ENCODE measurements at places on chromosomes 1 and 21. TPM values are rescaled to one million over a fixed set of nuclear protein-coding genes. Genes with fewer than 3 reads are reported as not detected.

TNFRSF8 gene
- total RNA-seq, result not detected

ROR1 gene
- 2.8 TPM for total RNA-seq

S100A2 gene
- total RNA-seq, result 2.0 TPM

HES5 gene
- not detected for total RNA-seq

C1orf141 gene
- total RNA-seq, result not detected

ADORA1 gene
- total RNA-seq, result not detected

SASS6 gene
- total RNA-seq, result 5.2 TPM

TGFB2 gene
- 2.5 TPM for total RNA-seq

MIA3 gene
- total RNA-seq, result 41.7 TPM

S100A12 gene
- total RNA-seq, result not detected

NES gene
- total RNA-seq, result 360 TPM

GIPC2 gene
- total RNA-seq, result 3.6 TPM

NPPA gene
- not detected for total RNA-seq

DISC1 gene
- 5.5 TPM for total RNA-seq

ST6GALNAC5 gene
- total RNA-seq, result not detected

CHIA gene
- total RNA-seq, result not detected

ITLN2 gene
- not detected for total RNA-seq

WNT9A gene
- total RNA-seq, result 0.20 TPM

GJA4 gene
- 0.33 TPM for total RNA-seq

BSND gene
- total RNA-seq, result not detected

DMRTA2 gene
- not detected for total RNA-seq

NEGR1 gene
- 0.25 TPM for total RNA-seq

TFF1 gene
- total RNA-seq, result not detected

HHIPL2 gene
- total RNA-seq, result not detected

KCNJ9 gene
- total RNA-seq, result not detected

VTCN1 gene
- total RNA-seq, result not detected

TIE1 gene
- total RNA-seq, result 478 TPM

FTCD gene
- not detected for total RNA-seq

GPX7 gene
- 18.5 TPM for total RNA-seq

NR1I3 gene
- total RNA-seq, result not detected

AMIGO1 gene
- total RNA-seq, result 0.44 TPM

KCNE2 gene
- not detected for total RNA-seq
